Activated CD8-positive, alpha-beta memory T cell treated with anti-CD3 and anti-CD28 coated beads for 1 hour (primary cell): ENCODE measurements at places on chromosomes 11 and 22.

GRCh38 chr22:28008056-28008455, 89.0 kb upstream of the PITPNB start:
- DNase-seq, result no peak

DNA sequence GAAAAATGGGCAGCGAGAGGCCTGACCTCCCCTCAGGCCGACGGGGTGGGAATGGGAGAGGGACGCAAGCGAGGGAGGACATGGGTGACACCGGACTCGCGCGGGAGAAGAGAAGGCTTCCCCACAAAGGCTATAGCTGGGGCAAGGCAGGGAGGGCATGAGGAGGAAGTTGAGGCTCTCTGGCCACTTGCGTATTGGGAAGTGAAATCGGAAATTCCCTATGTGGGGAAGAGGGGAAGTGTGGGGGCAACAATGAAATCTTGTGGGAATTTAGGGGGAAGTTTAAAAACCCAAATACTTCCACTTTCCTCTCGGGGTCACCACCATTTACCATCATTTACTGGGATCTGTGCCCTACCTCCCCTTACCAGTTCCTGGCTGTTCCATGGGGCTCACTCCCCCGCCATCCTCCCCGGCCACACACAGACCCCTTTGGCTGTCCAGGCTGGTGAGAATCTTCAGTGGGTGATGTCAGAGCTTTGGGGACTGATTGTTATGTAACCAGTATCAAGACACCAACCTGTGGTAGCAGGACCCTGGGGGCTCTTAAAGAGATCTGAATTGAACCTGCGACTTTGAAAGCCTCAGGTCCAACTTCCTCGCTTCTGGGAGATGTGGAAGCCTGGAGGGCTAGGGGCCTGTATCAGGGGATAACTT, 951 bp upstream of the EHD1 start:
- DNase-seq, result no peak

GRCh38 chr22:24384131-24384530, 43.3 kb upstream of the ADORA2A start:
- no peak for DNase-seq

GRCh38 chr11:9263840-9264315, 1.3 kb downstream of the DENND5A start:
- no peak for DNase-seq

GRCh38 chr11:111344032-111344431, 35.0 kb downstream of the POU2AF1 start:
- no peak for DNase-seq

GRCh38 chr11:46369458-46370152, 11.9 kb upstream of the MDK start:
- DNase-seq, result no peak

GRCh38 chr11:23425381-23425780, 565.1 kb upstream of the CCDC179 start:
- no peak for DNase-seq

DNA sequence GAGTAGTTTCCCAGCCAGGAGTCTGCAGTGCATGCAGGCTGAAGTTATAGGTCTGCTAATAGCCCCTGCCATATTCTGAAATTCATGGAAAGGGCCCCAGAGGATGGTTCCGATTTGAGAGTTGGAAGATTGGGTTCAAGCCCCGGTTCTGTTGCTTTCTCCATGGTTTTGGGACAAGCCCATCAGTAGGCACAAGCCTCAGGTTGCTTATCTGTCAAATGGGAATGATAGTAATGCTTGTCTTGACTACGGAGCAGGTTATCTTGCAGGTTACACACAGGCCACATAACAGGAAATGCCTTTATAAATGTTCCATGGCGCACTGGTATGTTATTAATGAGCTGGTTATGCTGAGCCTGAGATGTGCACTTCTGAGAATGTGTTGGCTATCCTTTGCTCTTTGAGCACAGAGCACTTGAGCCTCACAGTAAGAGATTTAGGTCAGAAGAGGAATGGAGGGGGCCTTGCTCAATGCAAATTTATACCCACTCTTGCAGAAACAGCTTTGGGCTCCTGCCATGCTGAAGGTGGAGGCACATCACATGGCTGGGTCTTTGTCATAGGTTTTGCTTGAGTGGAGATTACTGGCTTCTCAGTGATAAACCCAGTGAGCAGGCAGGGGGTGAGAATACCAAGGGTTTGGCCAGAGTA, 47.1 kb downstream of the ZNRF3 start:
- DNase-seq, result no peak

GRCh38 chr11:17116117-17116516, 38.6 kb upstream of the RPS13 start:
- DNase-seq, result no peak

DNA sequence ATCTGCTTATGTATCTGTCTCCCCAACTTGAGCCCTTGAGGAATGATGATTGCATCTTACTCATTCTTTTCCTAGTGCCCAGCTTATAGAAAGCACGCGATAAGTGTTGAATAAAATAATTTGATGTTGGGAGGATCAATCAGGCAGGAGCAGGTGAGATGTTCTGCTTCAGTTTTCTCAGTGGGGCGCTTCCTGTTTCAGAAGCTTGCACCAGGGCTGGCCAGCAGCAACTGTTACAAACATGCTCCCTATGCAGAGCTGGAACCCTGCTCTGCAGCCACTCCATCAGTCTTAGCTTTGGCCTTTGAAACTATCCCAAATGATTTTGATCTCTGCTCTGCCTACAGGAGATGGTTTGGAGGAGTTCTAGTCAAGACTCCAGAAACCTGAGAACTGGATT, 3.9 kb downstream of the ENDOD1 start:
- DNase-seq, result no peak

GRCh38 chr11:86608251-86608799, 64.1 kb downstream of the ME3 start:
- no peak for DNase-seq

GRCh38 chr22:25364736-25365241, 145.3 kb downstream of the CRYBB2 start:
- DNase-seq, result no peak

DNA sequence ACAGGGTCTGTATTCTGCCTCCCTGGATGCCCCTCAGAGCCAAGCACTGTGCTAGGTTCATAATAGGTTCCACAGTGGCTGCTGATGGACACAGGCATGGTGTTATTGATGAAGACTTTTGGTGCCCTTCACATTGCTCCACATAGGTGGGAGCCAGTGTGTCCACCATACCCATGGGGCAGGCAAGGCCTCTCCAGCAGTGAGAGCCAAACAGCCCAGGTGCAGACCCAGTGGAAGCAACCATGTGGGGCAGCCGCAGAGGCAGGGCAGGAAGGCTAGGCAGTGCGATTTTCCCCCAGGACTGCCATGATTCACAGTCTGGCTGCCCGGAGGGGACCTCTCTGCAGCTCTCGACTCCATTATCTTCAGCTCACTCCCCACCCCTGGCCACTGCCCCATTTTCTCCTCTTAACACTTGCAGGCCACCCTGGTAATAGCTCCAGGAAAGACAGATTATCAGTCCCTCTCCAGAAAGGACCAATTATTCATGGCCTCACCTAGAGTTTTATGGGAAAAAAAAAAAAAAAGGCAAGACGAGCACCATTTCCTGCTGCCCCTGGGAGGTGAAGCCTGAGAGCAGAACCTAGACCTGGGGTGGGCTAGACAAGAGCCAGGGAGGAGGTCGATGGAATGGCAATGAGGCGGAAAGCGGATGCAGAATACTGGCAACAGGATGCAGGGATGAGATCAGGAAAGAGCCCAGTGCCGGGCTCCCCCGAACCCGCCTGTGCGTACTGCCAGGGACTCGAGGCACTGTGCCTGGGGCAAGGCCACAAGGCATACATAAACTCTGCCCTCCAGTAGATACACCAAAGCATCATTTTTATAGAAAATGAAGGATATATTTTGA, 343.0 kb upstream of the NCAM1 start:
- no peak for DNase-seq

GRCh38 chr11:9803685-9804418, 140.0 kb downstream of the SWAP70 start:
- no peak for DNase-seq

DNA sequence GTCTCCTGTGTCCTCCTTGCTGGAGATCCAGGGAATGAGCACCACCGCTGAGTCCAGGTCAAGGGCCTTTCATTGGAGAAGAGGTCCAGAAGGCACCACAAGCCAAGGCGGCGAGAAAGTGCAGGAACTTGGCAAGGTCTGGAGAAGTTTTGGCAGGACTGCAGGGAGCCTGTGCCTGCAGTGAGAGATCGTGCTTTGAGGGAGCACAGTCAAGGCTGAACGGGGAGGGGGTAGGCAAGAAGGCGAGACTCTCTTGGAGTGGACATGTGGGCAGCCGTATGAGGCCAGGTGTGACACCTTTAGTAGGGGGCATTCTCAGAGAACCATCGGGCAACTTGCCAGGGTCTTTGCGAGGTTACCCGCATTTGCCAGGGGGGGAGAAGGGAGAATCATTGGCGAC, 30.5 kb downstream of the LRRC10B start:
- DNase-seq, result no peak

GRCh38 chr11:76797341-76798201, 14.4 kb downstream of the TSKU start:
- no peak for DNase-seq

- no peak for DNase-seq
These were observed 79.6 kb upstream of the CLDN5 start for GRCh38 chr22:19603767-19604166.

DNA sequence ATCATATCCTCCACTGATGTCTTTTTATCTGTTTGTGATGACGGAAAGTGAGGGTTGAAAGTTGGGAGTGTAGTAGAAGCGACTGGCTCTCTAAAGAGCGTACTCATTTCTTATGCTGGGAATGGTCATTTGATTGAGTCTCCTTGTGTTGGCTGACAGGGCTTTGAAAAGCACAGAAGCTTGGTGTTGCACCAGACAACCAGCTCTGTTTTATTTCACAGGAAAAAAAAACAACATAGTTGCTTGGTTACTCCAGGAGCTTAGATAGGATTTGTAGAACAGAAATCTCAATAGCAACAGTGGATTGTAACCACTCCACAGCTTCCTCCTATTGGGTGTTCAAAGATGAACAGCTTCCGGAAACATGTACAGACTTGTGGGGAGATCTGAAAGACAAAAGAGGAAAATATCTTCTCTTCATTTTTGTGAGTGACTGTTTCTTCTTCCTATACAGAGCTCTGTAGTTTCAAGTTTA, 2.7 kb downstream of the RBM14 start:
- no peak for DNase-seq

DNA sequence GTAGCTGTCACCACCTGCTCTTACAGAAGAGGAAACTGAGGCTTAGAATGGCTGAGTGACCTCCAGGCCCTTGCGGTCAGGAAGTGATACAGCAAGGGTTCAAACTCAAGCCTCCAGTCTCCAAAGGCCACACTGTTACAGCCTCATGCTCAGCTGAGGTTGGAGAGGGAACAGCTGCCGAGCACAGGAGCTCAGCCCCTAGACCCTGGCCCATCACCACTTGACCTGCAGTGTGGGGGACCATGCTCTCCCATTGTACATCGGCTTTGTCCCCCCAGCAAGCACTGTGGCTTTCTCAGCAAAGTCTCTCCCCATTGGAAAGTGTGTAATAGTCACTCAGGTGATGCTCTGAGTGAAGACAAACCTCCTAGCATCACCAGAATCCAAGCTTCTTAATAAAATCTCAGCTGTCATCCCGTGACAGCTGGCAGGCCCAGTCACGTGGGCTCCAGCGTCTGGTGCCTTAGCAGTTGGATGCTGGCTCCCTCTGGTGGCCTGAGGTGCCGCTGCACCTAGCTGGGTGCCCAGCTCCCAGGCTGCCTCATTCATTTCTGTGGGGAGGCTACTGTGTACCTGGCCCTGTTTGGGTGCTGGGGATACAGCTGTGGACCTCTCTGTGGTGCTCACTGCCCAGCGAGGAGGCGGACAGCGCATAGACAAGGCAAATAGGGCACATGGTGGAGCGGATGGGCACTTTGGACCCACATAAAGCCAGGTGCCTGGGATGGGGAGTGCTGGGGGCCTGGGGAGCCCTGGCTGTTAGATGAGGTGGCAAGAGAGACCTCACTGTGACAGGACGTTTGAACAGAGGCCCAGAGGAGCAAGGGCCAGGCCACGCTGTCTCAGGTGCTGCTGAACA, 19.1 kb upstream of the MYRF start:
- peak; percentile 70 for DNase-seq

DNA sequence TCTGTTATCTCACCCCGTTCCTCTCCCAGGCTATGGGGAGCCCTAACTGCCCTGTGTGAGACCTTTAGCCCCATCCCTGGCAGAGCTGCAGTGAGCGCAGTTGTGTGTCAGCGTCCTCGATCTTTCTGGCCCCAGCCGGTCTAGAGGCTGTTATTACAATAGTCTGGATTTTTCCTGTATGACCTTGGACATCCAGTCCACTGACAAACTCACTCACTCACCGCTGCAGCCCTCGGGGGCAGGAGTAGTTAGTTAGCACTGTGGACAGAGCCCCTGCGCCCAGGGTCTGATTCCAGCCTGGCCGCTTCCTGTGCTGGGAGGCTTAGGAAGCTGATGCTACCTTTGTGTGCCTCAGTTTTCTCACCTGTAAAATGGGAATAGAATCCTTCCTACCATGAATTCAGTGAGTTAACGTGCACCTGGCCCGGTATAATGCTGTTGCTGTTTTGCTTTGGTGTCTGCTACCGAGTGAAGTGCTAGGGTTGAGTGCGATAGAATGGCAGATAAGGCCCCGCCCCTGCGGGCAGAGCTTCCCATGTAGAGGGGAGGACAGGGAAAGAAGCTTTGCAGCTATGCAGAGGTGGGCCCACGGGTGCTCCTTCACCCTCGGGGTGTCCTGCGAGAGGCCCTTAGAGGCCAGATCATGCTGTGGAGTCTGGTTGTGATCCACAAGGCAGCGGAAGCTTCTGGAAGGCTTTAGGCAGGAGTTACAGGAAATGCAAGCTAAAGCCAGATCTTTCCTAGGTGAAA, 3.0 kb downstream of the LRP5 start:
- no peak for DNase-seq

DNA sequence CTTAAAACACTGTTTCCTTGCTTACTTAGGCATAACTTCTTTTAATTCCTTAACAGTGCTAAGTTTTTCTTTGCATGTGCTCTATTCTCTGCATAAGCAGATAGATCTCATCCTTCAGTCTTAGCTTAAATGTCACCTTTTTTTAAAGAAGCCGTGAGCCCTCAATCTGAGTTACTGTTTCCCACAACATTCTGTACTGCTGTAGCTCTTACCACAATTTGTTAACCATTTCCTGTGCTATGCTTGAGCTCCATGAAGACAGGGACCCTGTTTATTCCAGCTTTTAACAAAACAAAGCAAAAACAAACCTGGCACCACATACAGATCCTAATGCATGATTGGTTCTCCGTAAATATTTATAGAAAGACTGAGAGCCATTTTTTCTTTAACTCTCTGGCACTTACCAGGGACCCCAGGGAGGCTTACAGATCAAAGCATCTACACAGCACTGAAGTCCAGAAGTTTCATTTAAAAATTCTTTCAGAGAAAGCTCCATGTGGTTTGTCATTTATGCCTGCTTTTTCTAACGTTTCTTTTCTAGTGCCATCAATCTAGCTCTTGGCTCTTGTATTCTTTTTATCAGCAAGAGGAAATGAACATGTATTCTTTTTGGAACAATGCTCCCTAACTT, 74.9 kb downstream of the DYNC2H1 start:
- DNase-seq, result no peak

- no peak for DNase-seq
These were observed 88.6 kb upstream of the KCNQ1OT1 start for GRCh38 chr11:2788168-2789071.

DNA sequence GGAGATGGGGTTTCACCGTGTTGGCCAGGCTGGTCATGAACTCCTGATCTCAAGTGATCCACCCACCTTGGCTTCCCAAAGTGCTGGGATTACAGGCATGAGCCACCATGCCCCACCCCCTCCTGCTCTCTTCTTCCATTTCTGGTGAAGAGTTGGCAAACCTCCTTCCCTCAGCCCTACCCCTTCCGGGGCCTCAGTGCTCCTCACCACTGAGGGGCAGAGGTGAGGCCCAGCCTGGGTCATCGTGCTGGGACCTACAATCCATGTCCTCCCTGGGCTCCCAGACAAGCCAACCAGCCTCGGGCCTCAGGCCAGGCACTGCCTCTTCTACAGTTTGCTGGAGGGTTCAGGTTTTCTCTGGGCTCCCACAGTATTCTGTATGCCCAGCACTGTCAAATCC, 14.8 kb upstream of the TPBGL start:
- DNase-seq, result no peak
